ENCODE measurements at places on chromosomes 16 and 17.

- DNase-seq, result no peak
Observed at GRCh38 chr17:15262291-15263205, 2.6 kb downstream of the PMP22 start.

GRCh38 chr16:64872101-64872500 lies 249.8 kb downstream of the CDH11 start:
- no peak for DNase-seq

DNA sequence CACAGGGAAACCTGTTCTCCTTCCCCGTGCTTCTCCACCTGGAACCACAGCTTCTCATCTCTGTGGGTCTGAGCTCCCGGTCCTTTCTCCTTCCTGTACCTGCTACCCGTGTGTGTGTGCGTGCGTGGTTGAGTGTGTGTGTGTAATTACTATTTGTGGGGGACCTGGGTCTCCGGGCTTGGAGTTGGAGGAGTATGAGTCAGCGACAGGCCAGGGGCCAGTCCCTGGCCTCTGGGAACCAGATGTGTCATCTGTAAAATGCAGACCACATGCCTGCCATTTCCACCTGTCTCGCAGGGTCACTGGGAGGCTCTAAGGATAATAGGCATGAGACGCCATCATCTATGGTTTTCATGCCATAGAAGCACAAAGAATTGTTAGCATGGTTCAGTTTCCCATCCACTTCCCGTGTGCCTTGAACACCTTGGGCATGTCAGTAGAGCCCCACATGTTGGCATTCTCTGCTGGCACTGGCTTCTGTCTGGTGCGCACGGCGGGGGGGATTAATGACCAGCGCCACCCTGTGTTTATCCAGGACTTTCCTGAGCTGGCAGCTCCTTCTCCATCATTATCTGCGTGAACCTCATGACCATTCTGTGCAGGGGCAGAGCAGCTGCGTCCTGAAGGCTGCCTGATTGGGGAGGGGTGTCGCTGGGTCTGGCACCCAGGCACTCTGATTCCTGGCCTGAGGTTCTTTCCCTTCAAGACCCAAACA lies 1.5 kb downstream of the ZNF205 start:
- DNase-seq, result no peak

- no peak for DNase-seq
Observed at GRCh38 chr17:39889200-39889599, 21.2 kb downstream of the ZPBP2 start.

DNA sequence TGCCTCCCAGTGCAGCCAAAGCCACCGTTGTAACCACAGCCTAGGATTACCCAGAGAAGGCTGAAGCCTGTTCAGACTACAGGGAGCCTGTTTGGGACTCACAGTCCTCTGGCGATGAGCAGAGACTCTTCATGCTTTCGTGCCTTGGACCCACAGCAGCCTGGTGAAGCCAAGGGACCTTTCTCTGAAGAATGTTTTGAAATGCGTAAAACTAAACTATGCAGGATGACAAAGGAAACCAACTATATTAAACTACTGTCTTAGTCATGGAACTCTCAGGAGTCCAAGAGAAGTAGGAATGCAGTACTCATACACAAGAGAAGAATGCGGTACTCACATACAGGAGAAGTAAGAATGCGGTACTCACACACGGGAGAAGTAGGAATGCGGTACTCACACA lies 20.9 kb downstream of the ABR start:
- no peak for DNase-seq

GRCh38 chr16:86251682-86252081 lies 258.6 kb upstream of the FOXF1 start:
- no peak for DNase-seq

DNA sequence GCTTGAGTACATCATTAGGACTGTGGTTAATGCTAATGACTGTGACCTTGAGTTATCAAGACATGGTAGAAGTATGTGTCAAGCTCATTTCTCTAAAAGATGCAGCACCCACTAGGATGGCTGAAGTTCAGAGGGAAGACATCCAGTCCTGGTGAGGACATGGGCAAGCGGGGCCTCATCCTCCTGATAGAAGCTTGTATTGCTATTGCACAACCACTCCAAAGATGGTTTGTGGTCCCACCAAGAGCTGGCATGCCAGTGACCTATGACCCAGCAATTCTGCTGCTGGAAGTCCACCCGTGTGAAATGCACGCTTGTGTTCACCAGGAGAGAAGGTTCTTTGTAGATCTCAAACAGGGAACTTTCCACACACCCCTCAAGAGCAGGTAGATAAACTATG lies 14.2 kb downstream of the SOX8 start:
- DNase-seq, result no peak

GRCh38 chr16:89319886-89320781 lies 102.6 kb downstream of the ZNF778 start:
- peak; percentile 42 for DNase-seq

- DNase-seq, result no peak
Observed at GRCh38 chr16:86343796-86344585, 166.3 kb upstream of the FOXF1 start.

DNA sequence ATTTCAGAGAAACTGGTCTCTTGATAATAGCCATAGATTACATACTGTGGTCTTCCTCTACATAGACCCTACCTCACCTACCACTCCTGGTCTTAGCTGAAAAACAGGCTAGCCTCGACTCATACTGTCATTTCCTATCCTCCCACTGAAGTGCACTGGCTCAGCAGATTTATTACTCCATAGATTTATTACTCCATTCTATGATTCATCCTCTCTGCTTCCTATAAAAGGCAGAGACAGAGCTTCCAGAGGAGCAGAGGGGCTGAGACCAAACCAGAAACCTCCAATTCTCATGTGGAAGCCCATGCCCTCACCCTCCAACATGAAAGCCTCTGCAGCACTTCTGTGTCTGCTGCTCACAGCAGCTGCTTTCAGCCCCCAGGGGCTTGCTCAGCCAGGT lies at the start of gene CCL7:
TSS of gene CCL7 (plus strand) at position 253 of the 400 bp plus-strand sequence. CDS start at position 323, 70 bp downstream.
- no peak for DNase-seq

DNA sequence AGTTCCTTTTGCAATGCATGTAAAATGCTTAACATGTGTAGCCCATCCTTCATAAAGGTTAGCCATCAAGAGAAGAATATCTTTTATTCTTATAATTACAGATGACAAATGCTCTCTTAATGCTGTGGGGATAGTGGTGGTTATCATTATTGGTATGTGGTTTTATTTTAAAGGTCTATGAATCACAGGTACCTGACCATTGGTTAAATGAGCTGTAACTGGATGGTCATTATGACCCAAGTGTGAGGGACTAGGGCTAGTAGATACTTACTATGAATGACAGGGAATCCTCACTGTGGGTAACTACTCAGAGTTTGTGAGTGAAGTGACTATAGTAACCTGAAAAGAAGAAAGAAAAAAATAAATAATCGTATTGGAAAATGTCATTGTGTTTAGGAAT lies 78.8 kb downstream of the CDRT15 start:
- no peak for DNase-seq

DNA sequence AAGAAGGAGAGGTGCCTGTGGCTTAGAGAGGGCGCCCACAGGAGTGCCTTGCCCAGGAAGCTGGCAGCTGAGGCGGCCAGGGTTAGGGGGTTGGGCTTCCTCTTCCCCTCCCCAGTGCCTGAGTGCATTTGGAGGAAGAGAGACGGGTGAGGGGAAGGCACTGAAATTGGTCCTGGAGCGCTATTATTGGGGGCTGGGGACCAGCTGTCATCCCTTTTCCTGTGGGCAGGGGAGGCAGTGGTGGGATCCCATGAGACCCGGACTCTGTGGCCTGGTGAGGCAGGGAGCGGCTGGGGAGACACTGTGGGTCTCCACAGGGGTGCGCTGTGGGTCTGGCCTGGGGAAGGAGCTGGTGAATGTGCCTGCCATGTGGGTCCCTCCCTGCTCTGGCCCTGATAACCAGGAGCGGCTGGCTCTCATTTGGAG lies 259.7 kb downstream of the SEC14L1 start:
- peak; percentile 80 for DNase-seq

All from stimulated activated CD4-positive, alpha-beta T cell treated with anti-CD3 and anti-CD28 coated beads, Interleukin-12 subunit alpha, Interleukin-12 subunit beta, amount 100 ng/mL, for 4 hours (primary cell).